ENCODE measurements at places on chromosomes 6 and 20. TPM values are rescaled to one million over a fixed set of nuclear protein-coding genes. Genes with fewer than 3 reads are reported as not detected.

- no peak overlapping the region for H3K4me3 ChIP-seq
- no peak overlapping the region for H3K27ac ChIP-seq
- no peak for DNase-seq
- no peaks in the 10 kb centered on the region for H3K4me1 ChIP-seq
- H3K27me3 ChIP-seq = no peaks in the 10 kb centered on the region
- no peaks in the 10 kb centered on the region for H3K36me3 ChIP-seq
These were observed 343.4 kb downstream of the KIF16B start for GRCh38 chr20:16229813-16230212.

- H3K4me3 ChIP-seq = peak overlapping the region; percentile 9
- H3K27ac ChIP-seq = no peak overlapping the region
- peaks cover 32% of the 10 kb centered on the region for H3K27me3 ChIP-seq
These were observed 3.2 kb downstream of the MARCKS start for GRCh38 chr6:113860181-113860955.

GRCh38 chr6:146339716-146340115 lies 203.9 kb upstream of the RAB32 start:
- no peak for DNase-seq
- H3K4me3 ChIP-seq = no peak overlapping the region
- no peaks in the 10 kb centered on the region for H3K4me1 ChIP-seq
- H3K27me3 ChIP-seq = no peaks in the 10 kb centered on the region
- no peak overlapping the region for H3K27ac ChIP-seq
- no peaks in the 10 kb centered on the region for H3K36me3 ChIP-seq

- no peak for DNase-seq
- H3K36me3 ChIP-seq = no peaks in the 10 kb centered on the region
- no peaks in the 10 kb centered on the region for H3K27me3 ChIP-seq
- H3K4me3 ChIP-seq = no peak overlapping the region
These were observed 313.7 kb upstream of the TBX18 start for GRCh38 chr6:85078058-85078457.

DNA sequence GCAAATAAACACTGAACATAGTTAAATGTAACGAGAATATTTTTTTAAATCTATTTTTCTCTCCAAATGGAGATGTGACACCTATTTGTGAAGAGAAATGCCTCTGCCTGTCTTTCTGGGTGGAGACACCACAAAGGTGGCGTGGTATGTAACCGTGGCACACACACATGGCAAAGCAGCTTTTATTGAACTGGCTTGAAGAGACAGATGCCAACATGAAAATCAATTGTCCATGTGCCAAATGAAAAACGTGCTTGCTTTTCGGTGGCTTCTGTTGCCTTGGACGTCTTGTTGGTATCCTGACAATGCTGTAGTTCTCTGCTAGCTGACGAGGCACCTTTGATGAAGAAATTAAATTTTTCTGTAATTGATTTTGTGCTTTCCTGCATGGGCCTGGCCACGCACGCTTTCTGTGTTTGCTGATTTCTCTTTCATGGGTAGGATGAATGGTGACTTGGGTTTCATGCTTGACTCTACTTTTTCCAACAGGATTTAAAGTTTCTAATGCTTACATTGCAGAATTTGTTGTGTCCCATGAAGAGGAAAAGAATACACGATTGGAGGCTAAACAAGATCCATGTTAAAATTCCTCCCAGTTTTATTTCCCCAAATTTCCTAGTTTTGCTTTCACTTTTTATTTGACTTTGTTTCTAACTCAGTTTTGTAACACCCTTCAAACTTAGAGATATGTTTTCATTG lies 202.6 kb downstream of the TMEM242 start:
- no peak overlapping the region for H3K4me3 ChIP-seq
- DNase-seq = no peak
- peaks cover 14% of the 10 kb centered on the region for H3K4me1 ChIP-seq
- peaks cover 10% of the 10 kb centered on the region for H3K36me3 ChIP-seq

DNA sequence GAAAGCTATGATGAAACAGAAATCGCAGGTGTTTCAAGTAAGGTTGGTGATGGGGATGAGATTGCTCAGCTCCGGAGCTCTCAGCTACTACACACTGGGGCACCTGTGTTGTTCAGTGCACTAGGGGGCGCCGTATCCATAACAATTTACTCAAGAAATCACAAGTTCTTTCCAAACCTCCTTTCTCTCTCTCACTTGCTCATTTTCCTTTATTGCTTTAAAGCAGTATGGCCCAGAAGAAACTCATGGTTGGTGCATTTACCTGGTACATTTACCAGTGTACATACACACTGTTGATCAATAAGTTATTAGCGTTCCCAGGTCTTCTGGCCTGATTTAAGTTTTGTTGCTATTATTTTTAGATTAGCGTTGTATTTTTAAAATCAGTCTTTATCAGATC lies 235.2 kb upstream of the TAB2 start:
- H3K27ac ChIP-seq = no peak overlapping the region
- peaks cover 1% of the 10 kb centered on the region for H3K36me3 ChIP-seq
- H3K4me3 ChIP-seq = no peak overlapping the region
- H3K27me3 ChIP-seq = no peaks in the 10 kb centered on the region

- H3K36me3 ChIP-seq = no peaks in the 10 kb centered on the region
- no peak overlapping the region for H3K4me3 ChIP-seq
- peaks cover 7% of the 10 kb centered on the region for H3K4me1 ChIP-seq
- H3K27me3 ChIP-seq = peaks cover 59% of the 10 kb centered on the region
- H3K27ac ChIP-seq = no peak overlapping the region
These were observed 180.0 kb downstream of the TBXT start for GRCh38 chr6:165987483-165988301.

DNA sequence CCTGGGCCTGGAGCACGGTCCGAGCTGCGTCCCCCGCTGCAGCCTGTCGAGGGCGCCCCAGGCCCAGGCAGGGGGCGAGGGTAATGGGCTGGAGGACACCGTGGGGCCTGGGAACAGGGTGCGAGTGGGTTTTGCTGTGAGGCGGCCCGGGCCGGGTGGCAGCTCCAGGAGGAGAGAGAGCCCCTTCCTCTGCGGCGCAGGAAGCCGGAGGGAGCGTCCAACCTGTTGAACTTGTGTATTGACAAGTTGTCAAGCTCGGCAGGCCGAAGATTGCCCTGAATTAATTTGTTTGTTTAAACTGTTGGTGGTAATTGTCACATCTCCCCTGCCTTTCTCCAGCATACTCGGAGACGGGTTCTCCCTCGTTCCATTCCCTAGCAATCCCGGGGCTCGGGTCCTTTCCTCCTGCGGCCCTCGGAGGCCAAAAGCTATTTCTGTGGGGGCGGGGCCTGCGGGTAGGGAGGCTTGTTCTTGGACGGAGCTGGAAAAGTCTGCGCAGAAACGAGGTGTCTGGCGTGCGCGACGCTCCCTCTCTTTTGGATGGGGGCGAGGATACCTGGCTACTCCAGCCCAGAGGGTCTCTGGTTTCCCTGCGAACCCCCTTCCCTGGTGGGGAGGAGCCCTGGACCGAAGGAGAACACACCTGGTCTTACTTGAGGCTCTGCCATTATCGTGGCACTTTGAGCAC lies 9.9 kb downstream of the NR2E1 start:
- H3K4me1 ChIP-seq = peaks cover 11% of the 10 kb centered on the region
- H3K27me3 ChIP-seq = peaks cover 98% of the 10 kb centered on the region
- peak overlapping the region; percentile 40 for H3K4me3 ChIP-seq
- H3K27ac ChIP-seq = no peak overlapping the region

DNA sequence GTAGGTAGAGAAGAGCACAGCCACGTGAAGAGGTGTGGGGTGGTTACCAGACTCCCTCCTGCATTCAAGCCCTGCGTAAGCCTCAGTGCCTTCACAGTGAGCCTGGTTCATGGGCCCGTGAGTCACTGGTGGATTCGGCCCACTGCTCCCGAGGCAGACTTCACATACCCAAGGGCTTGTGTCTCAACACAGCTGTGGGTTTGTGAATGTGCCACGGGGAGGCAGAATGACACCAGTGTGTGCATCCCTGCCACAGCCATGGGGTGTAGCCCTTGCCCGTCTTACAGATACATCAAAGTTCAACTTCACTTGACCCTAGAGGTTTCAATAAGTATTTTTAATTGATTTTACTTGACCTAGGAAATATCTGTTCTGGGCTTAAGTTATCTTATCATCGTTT lies 108.5 kb downstream of the MAP3K4 start:
- DNase-seq = no peak
- peaks cover 3% of the 10 kb centered on the region for H3K4me1 ChIP-seq
- peaks cover 20% of the 10 kb centered on the region for H3K36me3 ChIP-seq
- H3K27ac ChIP-seq = no peak overlapping the region
- no peaks in the 10 kb centered on the region for H3K27me3 ChIP-seq

DNA sequence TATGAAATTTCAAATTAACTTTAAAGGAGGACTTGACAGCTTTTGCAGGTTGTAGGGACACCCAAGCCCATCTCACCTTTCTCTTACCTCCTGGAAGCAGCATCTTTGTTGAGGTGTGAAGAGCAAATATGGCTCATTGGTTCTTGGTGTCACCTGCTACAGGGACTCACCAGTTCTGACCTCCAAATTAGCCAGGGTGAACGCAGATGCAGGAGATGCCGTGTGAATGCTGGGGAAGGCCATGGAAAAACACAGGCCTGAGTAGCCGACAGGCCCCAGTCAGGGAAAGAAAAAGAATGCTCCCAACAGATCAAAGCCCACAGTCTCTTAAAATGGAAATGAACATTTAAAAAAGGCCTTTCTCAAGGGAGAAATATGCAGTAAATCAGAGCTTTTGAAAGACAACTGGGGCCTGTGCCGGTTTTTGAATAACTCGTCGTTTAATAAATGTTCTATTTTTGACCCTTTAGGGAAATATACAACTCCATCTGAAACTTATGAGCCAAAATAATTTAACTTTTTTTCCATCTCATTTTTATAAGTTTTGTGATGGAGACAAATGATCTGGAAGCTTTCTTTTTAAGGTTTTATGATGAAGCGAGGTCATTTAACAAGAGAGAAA lies 167.5 kb downstream of the CD83 start:
- H3K36me3 ChIP-seq = no peaks in the 10 kb centered on the region
- no peaks in the 10 kb centered on the region for H3K27me3 ChIP-seq
- H3K4me1 ChIP-seq = peaks cover 4% of the 10 kb centered on the region

DNA sequence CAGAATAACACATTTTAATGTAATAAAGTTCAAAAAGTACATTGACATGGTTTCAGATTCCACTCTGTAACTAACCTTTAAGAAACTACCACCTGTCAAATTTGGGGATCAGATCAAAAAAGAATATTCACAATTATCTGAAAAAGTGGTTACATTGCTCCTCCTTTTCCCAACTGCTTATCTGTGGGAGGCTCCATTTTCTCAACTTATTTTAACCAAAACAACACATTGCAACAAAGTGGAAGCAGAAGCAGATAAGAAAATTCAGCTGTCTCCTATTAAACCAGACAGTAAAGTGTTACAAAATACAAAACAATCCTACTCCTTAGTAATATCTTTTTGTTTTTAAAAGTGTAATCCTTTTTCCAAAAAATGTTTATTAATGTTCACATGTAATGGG lies 61.4 kb downstream of the PDSS2 start:
- H3K4me1 ChIP-seq = peaks cover 5% of the 10 kb centered on the region
- no peak for DNase-seq
- H3K27me3 ChIP-seq = no peaks in the 10 kb centered on the region

DNA sequence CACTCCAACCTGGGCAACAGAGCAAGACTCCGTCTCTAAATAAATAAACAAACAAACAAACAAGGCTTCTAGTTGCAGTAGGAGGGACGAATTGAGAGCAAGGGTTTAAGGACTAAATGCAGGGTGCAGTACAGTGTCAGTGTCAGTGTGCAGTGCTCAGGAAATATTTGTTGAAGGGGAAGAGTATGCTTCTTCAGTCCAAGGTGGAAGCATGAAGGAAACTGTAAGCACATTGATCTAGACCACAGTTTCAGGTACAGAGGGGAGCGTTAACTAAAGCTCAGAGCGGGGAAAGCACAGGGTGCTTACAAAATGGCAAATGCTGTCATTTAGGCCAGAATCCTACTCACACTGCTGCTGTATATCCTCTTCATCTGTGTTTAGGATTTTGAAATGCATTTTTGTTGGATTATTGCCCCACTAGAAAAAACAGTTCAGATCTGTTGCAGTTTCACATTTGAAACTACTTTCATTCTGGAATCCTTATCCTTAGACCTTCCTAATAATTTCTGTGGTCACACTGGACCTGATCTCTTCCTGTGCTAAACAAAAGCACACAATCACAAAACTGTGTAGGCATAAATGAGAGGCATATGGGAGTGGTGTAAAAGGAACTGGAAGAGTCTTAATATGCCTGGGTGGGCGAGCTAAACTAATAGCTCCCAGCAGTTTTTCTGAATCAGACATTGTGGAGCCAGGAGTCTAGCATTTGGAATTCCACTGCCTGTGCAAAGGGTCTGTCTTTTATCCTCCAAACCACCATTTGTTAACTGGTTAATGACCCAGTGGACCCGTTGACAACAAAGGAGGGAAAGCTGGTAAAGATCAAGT lies 41.4 kb downstream of the CBFA2T2 start:
- H3K27me3 ChIP-seq = no peaks in the 10 kb centered on the region
- DNase-seq = no peak
- H3K27ac ChIP-seq = no peak overlapping the region
- peaks cover 2% of the 10 kb centered on the region for H3K36me3 ChIP-seq

GRCh38 chr20:41051009-41051825 lies 22.6 kb downstream of the TOP1 start:
- peaks cover 41% of the 10 kb centered on the region for H3K36me3 ChIP-seq
- no peak for DNase-seq
- peak overlapping the region; percentile 9 for H3K27ac ChIP-seq
- H3K4me3 ChIP-seq = no peak overlapping the region
- H3K27me3 ChIP-seq = no peaks in the 10 kb centered on the region
- peaks cover 86% of the 10 kb centered on the region for H3K4me1 ChIP-seq

- H3K4me3 ChIP-seq = no peak overlapping the region
- DNase-seq = no peak
- no peak overlapping the region for H3K27ac ChIP-seq
These were observed 72.3 kb upstream of the TOX2 start for GRCh38 chr20:43842126-43843020.

DNA sequence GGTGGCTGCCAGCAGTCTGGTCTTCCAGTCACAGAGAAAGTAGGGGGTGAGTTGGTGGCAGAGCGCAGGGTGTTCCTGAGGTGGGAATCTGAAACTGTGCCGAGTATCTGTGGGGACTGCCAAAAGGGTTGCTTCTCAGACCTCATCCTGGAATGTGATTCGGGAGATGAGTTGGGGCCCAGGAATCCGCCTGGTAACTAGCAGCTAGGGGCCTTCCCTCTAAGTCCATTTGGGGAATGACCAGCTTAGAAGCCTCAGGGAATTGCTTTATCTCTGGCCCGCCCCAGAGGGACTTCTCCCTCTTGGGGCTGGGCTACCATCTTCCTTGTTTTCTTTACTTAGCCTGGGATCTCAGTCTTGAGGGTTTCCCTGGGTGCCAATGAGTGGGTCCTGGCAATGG lies 49.6 kb downstream of the MOCS1 start:
- no peaks in the 10 kb centered on the region for H3K4me1 ChIP-seq
- H3K36me3 ChIP-seq = no peaks in the 10 kb centered on the region
- H3K4me3 ChIP-seq = no peak overlapping the region

GRCh38 chr6:131414956-131415355 lies 158.1 kb upstream of the ARG1 start:
- H3K4me1 ChIP-seq = peaks cover 37% of the 10 kb centered on the region
- no peak for DNase-seq
- no peak overlapping the region for H3K27ac ChIP-seq
- H3K4me3 ChIP-seq = no peak overlapping the region
- peaks cover 42% of the 10 kb centered on the region for H3K36me3 ChIP-seq
- no peaks in the 10 kb centered on the region for H3K27me3 ChIP-seq

The FAM83B gene
- total RNA-seq = not detected

The IP6K3 gene
- not detected for total RNA-seq

Data from activated naive CD8-positive, alpha-beta T cell treated with anti-CD3 and anti-CD28 coated beads for 36 hours (primary cell).